Fibroblast of lung (primary cell): ENCODE measurements at places on chromosomes 7 and 10. TPM values are rescaled to one million over a fixed set of nuclear protein-coding genes. Genes with fewer than 3 reads are reported as not detected.

DNA sequence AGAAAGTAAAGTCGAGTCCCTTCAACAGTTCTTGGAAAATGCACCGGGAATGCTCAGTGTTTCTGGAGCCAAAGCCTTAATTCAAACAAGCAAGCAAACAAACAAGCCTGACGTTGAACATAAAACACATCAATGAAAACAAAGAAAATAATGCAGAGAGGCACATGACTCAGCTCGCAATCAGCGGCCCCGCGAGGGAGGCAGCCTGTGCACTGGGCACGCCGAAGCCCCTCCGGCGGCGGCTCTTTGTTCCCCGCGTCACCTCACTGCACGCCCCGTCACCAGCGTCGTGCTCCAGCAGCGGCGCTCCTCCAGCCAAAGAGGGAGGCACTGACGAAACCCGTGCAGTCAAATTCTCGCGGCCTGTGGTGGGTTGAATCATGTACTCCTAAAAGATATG lies 151.5 kb downstream of the DNAJB6 start:
- H3K27me3 ChIP-seq = no peaks in the 10 kb centered on the region
- H3K27ac ChIP-seq = no peak overlapping the region
- no peaks in the 10 kb centered on the region for H3K4me1 ChIP-seq
- H3K36me3 ChIP-seq = no peaks in the 10 kb centered on the region

- DNase-seq = no peak
- no peak overlapping the region for H3K27ac ChIP-seq
These were observed 75.1 kb downstream of the EXOC6 start for GRCh38 chr10:92923416-92923815.

DNA sequence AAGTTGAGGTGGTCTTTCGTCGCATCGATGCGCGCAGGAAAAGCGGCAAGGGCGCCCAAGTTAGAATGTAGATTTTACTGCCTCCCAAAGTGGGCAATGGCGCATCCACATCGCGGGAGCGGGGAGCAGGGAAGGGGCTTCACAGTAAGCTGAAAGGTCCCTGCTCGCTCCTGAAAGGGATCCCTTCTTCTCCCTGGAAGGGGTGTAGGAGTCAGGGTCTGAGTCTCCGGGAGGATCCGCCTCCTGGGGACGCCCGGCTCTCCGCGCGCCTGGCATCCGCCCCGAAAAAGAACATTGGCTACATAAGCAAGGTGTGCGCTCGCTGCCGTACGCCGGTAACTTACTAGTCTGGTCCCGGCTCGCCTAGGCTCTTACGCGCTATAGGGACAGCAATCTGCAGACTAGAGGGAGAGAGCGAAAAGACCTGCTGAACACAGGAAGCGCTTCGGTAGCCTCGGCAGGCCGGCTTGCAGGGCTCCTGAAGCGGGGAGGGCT lies 804 bp downstream of the UNC5B start:
- DNase-seq = peak; percentile 79
- no peaks in the 10 kb centered on the region for H3K36me3 ChIP-seq
- peaks cover 19% of the 10 kb centered on the region for H3K27me3 ChIP-seq
- H3K4me1 ChIP-seq = peaks cover 6% of the 10 kb centered on the region
- peak overlapping the region; percentile 61 for H3K4me3 ChIP-seq

DNA sequence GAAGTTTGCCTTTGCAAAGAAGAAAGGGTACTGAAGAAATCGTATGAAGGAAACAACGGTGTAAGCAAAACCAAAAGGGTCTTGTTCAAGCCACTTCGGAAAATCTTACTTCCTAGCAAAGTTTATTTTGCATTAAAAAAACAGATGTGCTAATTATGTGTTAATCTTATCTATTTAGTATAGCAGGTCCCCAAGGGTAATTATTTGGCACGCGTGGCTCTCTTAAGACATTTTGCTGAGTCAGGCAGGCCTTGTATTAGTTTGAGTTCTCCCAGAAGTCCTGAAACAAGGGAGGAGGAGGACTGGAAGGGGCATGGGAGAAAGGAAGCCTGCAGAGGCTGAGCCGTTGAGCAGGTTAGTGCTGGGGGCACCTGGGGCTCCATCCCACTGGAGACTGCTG lies 44.9 kb downstream of the TMEM178B start:
- no peaks in the 10 kb centered on the region for H3K4me1 ChIP-seq
- H3K27me3 ChIP-seq = no peaks in the 10 kb centered on the region
- no peak overlapping the region for H3K27ac ChIP-seq
- H3K4me3 ChIP-seq = no peak overlapping the region

DNA sequence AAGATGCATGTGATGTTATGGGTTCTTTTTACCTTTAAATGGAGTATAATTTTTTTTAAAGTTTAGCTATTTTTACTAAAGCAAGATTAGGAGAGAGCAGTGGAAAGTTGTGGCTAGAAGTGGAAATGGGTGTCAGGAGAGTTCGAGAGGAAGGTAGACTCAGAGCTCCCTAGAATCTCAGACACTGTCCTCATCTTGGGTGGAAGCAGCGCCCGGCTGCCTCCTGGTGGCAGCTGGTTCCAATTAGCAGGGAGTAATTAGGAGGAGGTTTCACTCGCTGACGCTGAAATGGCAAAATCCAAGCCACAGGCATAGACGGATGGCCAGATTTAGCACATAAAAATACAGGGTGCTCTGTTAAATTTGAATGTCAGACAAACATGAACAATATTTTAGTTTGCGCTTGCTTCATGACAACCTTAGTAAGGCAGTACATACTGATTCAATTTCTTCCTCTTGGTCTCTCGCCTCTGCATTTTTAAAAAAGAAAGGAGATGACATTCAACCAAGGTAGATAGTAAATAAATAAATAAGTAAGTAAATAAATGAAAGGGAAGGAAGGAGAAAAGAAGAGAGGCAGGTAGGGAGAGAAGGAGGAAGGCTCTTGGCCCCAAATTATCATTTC lies 58.5 kb downstream of the LGI1 start:
- H3K27ac ChIP-seq = no peak overlapping the region
- no peak overlapping the region for H3K4me3 ChIP-seq
- peaks cover 4% of the 10 kb centered on the region for H3K27me3 ChIP-seq
- no peaks in the 10 kb centered on the region for H3K4me1 ChIP-seq

DNA sequence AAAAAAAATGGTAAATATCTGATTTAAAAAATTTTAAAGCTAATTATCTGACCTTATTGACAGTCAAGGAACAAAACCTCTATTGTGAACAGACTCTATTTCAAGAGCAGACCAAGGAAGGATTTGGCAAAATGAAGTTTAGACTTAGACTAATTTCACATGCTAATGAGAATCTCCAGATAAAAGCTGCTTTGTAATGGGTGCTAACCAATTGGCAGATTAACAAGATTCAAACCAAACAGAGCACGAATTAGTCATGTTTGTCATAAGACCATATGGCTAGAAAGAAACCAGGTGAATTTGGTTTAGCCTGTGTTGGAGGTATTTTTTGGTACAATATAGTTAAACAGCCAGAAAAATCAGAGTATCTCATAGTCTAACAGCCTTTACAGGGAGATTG lies 429.1 kb upstream of the NFE2L3 start:
- no peak overlapping the region for H3K27ac ChIP-seq
- peaks cover 5% of the 10 kb centered on the region for H3K4me1 ChIP-seq
- no peaks in the 10 kb centered on the region for H3K27me3 ChIP-seq
- no peaks in the 10 kb centered on the region for H3K36me3 ChIP-seq
- DNase-seq = no peak

- H3K4me3 ChIP-seq = no peak overlapping the region
- DNase-seq = peak; percentile 67
- H3K4me1 ChIP-seq = no peaks in the 10 kb centered on the region
- H3K36me3 ChIP-seq = no peaks in the 10 kb centered on the region
- H3K27me3 ChIP-seq = no peaks in the 10 kb centered on the region
These were observed 694.1 kb downstream of the ANKRD7 start for GRCh38 chr7:118918556-118918955.

GRCh38 chr10:28906934-28907333 lies 229.6 kb downstream of the BAMBI start:
- no peaks in the 10 kb centered on the region for H3K27me3 ChIP-seq
- no peak overlapping the region for H3K27ac ChIP-seq
- no peaks in the 10 kb centered on the region for H3K36me3 ChIP-seq
- no peaks in the 10 kb centered on the region for H3K4me1 ChIP-seq

DNA sequence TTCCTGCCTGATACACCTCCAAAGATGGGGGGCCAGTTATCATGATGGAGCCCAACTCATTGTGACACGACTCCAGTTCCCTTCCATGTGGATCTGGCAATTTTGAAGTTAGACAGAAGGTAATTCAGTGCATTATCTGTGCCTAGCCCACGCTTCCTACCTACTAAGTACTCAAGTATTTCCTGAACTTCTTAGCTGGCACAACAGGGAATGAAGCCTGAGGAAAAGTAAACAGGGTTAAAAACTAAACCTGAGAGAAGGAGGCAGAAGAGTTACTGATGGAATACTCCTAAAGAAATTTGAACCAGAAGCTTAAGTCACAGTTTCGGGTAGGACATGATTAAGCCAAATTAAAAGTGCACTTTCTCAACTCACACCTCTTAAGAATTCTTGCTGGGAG lies 1.1 kb upstream of the SEC31B start:
- H3K36me3 ChIP-seq = peaks cover 4% of the 10 kb centered on the region
- no peak overlapping the region for H3K27ac ChIP-seq
- H3K4me1 ChIP-seq = peaks cover 5% of the 10 kb centered on the region
- H3K27me3 ChIP-seq = no peaks in the 10 kb centered on the region
- no peak overlapping the region for H3K4me3 ChIP-seq
- no peak for DNase-seq

The FFAR4 gene
- not detected in 2 replicates for total RNA-seq

The COL28A1 gene
- total RNA-seq = under 0.01 and 0.17 TPM in 2 replicates

The CFAP46 gene
- 0.26 and 0.66 TPM in 2 replicates for total RNA-seq

The OR2A1 gene
- total RNA-seq = under 0.01 and 0.17 TPM in 2 replicates

The RAPGEF5 gene
- 0.77 and 1.5 TPM in 2 replicates for total RNA-seq

The BLNK gene
- 0.33 and 0.51 TPM in 2 replicates for total RNA-seq

The WAC gene
- total RNA-seq = 52.4 and 65.7 TPM in 2 replicates
